ENCODE measurements at places on chromosomes 5 and 9.

- no peak for DNase-seq
Observed at GRCh38 chr9:114718801-114719221, 36.8 kb upstream of the TEX48 start.

DNA sequence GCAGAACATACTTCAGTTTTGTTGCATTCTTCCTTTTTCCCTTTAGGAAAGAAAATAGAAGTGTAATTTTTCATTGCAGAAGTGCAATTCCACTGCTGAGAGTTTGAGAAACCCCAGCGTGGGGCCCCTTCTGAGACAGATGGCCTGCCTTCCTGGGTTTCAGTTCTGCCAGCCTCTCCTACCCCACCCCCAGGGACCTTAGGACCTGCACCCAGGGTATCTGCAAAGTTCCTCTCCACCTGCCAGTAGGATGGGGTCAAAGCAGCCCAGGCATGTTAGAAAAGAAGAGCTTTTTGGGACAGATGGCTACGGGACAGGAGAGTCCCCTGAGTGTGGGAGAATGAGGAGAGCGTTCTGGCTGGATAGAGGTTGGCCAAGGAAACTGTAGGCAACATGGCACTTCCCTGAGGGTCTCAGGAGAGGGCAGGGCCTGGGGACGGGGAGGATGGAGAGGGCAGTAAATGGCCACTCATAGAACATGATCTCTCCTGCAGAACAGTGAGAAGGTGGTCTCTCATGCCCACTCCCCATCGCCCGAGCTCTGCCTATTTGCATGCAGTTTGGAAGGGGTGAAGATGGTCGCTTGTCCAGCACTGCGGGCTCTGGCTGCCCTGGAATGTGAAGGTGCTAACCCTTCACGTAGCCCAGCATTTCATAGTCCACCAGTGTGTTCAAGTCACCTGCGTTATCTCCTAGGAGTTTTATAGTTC is at the start of gene TIFAB:
Gene TIFAB (minus strand): TSS at position 31 of the 710 bp plus-strand sequence. CDS start 2,412 bp downstream, outside the sequence.
- no peak for DNase-seq

DNA sequence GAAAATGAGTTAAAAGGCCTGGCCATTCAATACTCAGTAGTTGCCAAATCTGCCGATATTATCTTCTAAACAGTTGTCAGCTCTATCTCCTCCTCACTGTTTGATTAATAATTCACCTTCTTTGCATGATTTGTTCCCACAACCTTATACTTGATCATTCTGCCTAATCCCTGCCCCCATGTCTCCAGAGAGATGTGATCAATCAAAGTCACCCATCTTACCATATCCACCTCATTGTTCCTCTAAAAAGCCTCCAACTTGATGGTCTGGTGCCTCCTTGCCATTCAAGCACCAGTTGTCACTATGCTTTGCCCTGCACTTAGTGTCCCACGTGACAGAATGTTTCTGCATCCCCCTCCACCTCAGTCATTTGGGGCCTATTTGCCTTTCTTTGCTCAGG is 41.3 kb downstream of the KIAA1958 start:
- DNase-seq: no peak

DNA sequence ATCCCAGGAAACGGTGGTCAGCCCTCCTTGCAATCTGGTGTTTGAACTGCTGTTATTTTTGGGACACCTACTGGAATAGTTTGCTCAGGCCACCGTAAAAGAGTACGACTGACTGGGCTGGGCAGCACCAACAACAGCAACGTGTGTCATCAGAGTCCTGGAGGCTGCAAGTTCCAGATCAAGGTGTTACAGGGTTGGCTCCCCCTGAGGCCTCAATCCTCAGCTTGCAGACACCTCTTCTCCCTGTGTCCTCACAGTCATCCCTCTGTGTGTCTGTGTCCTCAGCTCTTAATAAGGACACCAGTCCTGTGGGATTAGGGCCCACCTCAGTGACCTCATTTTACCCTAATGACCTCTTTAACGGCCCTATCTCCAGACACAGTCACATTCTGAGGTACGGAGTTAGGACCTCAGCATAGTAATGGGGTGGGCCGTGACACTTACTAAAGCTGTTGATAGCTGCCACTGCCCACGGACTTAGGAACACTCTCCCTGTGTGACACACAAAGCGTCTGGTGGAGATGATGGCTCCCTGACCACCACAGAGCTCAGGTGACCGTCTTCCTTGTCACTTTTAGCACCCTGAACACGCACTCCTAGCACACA is 16.8 kb downstream of the GLT6D1 start:
- DNase-seq: no peak

DNA sequence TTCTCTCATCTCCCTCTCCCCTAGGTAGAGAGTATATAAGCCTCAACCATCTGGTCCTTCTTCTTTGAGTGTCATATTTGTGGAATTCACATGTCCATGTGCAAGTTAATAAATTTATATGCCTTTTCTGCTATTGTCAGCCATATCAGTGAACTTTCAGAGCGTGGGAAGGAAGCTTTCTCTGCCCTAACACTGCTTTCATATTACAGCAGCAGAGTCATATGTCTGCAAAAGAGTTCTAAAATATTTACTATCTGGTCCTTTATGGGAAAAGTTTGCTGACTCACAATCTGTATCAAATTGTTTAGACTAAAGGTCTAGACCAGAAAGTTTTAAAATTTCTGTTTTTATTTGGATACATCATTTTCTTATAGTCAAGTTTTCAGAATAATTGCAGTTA is 669.0 kb downstream of the LRRC70 start:
- DNase-seq: no peak

GRCh38 chr5:169838688-169839087 is 141.6 kb downstream of the INSYN2B start:
- DNase-seq: no peak

DNA sequence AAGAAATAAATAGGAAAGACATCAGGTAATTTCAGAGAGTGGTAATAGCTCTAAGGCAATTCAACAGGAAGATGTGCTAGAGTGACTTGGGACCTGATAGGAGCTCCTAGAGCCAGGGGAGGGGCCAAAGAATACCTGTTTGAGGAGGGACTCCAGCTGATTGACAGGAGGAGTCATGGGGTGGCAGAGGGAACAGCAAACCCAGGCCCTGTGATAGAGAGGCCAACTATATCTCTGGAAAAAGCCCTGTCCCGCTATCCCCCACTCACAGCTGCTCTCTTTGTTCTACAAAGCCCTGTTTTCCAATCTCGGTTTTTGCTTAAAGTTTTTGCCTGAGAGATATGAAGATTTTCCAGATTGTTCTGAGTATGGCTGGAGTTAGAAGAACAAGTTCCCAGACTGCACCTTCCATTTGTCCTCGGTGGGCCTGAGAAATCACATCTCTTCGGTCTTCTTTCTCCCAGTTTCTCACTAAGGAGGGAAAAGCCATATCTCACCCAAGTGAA is 9.0 kb upstream of the NSD1 start:
- DNase-seq: no peak

DNA sequence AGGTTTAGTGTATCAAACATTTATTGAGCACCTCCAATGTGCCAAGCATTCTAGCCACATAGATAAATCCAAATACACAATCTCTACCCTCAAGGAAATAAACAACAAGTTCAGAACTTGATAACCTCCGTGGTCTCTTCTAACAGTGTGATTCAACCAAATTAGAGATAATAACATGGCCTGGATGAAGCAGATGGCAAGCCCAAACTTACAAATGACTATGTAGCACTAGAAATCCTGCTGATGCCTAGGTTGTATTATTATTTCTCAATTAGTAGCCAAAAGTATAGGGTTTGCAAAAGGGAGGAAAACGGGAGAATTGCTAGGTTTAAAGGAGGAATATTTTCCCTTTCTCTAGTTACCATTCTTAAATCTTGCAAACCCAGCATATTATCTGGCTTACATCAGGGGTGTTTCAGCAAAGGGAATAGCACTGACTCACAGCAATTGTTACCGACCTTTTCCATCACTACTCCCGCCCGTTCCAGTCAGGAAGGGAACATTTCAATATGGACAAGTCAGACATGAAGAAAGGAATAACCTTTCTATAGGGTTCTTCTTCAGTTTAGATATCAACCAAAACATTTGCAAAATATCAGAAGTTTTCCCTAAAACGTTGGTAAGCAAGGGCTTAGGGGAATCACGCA is 2.3 kb downstream of the DPYSL3 start:
- DNase-seq: no peak

GRCh38 chr5:125372694-125373631 is 626.5 kb upstream of the ZNF608 start:
- DNase-seq: no peak

GRCh38 chr9:133521122-133522072 is 3.4 kb downstream of the MYMK start:
- peak; percentile 66 for DNase-seq

GRCh38 chr5:154332451-154332850 is 113.3 kb upstream of the SAP30L start:
- no peak for DNase-seq

DNA sequence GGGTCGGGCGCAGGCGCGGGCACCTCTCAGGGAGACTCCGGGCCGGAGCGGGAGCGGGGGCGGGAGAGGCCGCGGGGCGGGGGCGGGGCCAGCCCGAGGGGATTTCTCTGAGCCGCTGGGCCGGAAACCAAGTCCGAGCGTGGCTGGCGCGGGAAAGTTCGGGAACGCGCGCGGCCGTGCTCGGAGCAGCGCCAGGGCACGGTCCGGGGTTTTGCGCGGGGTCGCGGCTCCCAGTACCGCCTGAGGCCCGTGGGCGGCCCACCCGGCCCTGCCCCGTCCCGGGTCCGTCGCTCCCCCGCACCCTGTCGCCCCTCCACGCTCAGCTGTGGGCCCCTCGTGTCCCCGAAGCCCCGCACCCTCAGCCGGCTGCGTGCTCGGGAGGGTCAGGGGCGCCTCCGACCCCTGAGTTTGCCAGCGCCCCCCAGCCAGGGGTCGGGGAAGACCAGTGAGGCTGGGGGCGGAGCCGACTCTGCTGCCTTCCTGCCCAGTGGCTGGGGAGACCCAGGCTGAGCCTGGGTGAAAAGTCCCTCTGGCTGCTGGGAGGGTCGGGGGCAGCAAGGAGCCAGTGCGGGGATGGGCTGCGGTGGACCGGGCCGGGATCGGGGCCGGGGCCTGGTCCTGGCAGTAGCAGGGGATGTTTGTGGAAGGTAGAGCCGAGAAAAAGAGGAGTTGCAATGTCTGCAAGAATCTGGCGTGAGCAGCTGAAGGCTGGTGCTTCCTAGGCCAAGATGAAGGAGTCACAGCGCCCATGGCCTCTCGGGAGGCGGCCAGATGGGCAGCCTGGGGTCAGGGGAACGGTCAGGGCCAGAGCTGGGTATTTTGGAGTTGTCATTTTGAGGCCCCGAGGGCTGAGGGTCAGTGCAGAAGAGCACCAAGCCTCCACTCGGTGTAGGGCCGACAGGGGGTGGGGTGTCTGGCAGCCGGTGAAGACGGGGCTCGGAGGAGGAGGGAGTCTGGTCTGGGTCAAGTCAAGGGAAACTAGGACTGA is 588 bp downstream of the TRAF2 start:
- no peak for DNase-seq

- DNase-seq: no peak
Observed at GRCh38 chr5:167684251-167684650, 607.2 kb upstream of the WWC1 start.

GRCh38 chr5:159343295-159344094 is 13.2 kb upstream of the IL12B start:
- DNase-seq: no peak

DNA sequence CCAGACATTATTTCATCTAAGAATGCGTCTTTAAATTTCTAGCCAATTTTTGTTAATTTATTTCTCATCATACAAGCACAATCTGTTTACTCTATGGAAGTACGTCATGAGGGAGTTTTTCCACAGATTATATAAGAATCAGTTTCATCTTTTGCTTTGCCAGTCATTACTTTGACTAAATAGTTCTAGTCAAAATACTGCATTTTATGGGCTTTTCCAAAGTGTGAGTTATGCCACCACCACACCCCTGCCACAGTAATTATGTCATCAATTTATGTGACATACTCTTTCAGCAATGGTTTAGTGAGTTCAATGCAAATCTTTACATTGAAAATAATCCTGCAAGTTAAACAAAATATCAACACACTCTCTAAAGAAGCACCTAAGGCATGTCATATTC is 2.0 kb downstream of the RIMOC1 start:
- no peak for DNase-seq

- DNase-seq: no peak
Observed at GRCh38 chr5:122494109-122494508, 182.1 kb downstream of the SNCAIP start.

GRCh38 chr5:145887976-145888574 is 15.3 kb upstream of the GRXCR2 start:
- DNase-seq: peak; percentile 15

- no peak for DNase-seq
Observed at GRCh38 chr5:154315196-154315595, 124.7 kb downstream of the GALNT10 start.

GRCh38 chr9:126860757-126861466 is 473 bp downstream of the ZBTB34 start:
- DNase-seq: no peak

DNA sequence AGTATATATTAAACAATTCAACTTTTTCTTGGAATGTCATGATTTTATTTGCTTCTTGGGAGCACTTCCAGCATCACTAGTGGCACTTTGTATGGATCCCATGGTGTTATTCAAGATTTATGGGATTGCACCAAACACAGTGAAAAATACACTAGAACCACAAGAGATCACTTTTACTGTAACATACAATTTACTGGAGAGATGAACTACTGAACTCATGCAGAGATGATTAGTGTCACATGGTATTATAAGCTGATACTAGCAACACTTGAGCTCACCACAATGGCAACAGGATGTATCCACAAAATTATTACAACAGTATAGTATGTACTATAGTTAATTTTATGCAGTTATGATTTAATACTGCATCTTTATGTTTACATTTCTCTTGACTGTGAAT is 16.3 kb upstream of the SLC36A2 start:
- DNase-seq: no peak

DNA sequence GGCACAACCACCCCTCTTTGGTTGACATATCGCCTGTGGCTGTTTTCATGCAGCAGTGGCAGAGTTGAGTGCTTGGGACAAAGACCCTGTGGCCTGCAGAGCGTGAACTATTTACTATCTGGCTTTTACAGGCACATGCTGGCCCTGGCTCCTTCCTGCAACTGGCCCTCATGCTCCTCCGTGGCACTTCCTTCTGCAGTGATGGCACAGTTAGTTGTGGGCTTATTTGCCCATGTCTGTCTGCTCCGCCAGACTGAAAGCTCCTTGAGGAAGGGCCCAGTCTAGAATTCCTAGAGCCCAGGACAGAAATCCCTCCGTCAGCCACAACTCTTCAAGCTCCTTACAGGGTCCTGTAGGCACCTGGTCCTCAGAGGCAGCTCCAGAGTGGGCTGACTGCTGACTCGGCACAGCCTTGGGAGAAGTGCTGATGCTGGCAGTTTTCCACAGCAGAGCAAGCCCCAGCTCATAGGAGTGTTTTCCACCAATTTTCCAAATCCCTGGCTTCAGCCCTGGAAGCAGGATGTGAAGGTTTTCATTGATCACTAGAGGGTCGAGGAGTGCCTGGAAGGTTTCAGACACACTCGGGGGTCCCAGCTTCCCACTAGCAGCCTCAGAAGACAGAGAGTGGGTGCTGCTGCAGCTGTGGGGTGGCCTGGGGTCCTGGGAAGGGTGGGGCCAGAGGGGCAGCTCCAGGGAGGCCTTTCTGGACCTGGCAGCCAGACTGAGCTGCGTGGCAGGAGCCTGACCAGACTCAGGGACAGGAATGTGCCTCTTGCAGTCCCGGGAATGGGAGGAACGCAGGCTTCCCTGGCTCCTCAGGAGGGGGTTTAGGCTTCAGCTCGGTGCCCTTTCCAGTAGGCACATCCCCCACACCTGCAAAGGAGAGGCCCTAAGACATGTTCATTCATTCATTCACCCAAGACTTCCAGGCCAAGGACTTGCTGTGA is 56.5 kb upstream of the ANGPTL2 start:
- DNase-seq: peak; percentile 14

GRCh38 chr5:60195551-60195950 is 302.0 kb upstream of the PDE4D start:
- no peak for DNase-seq

- DNase-seq: peak; percentile 69
Observed at GRCh38 chr5:43631182-43631910, 28.4 kb downstream of the NNT start.

Measured in posterior cingulate gyrus (tissue), 11 donors.